ENCODE measurements at places on chromosomes 16 and 17. TPM values are rescaled to one million over a fixed set of nuclear protein-coding genes. Genes with fewer than 3 reads are reported as not detected.

OMG gene
- not detected for total RNA-seq

SLC5A10 gene
- not detected for total RNA-seq

TPSG1 gene
- 22.6 TPM for total RNA-seq

CANT1 gene
- 82.6 TPM for total RNA-seq

GRCh38 chr17:80937462-80938381, 53.9 kb upstream of the CHMP6 start:
- DNase-seq: no peak

DNA sequence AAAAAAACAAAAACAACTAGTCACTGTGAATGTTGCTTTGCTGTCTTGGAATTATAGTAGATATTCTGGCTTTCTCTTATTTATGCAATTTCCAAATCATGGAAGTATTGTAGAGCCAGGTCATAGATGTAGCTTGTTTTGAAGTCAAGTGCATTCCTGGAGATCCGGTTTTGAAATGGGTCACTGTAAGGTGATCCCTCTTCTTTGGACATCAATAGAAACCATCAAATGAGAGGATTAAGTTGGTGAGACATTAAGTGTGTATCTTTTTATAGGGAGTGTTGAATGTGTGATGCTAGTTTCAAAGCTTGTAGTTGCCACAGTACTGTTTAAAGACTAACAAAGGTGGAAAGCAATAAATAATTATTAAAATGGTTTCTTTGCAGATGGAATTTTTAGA, 4.5 kb downstream of the PRKAR1A start:
- DNase-seq: no peak

DNA sequence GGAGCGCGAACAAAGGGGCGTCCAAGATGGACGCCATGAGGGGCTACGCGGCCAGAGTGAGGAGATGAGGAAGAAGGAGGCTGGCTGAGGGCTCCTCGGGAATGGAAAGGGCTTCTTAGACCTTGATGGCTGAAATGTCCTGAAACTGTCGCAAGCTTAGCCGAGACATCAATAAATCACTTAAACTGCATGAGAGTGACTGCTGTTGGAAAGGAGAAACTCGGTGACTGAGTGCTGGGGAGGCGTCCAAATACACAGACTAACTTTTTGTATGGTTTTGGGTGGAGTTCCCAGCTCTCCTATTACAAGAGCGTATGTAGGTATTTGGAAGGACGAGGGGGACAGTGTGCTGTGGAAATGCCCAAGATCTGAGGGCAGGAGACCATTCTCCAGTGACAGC, 1.4 kb upstream of the GEMIN4 start:
- no peak for DNase-seq

GRCh38 chr16:80350061-80350460, 190.7 kb upstream of the DYNLRB2 start:
- no peak for DNase-seq

DNA sequence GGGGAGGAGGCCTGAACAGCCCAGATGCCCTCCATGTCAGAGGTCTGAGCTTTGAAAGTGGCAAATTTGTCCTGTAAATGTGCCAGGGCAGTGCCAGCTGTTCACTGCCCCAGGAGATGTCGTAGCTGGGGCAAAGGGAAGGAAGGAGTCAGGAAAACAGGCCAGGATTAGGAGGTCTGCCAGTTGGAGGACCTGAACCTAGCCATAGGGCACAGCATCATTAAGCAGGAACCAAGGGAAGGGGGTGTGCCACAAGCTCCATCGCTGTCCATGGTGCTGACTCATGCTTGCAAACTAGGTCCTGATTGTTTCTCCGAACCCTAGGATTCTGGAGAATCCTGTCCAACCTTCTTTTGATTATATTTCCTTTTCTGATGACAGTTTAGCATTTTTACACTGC, 124.2 kb downstream of the TMEM132E start:
- no peak for DNase-seq

DNA sequence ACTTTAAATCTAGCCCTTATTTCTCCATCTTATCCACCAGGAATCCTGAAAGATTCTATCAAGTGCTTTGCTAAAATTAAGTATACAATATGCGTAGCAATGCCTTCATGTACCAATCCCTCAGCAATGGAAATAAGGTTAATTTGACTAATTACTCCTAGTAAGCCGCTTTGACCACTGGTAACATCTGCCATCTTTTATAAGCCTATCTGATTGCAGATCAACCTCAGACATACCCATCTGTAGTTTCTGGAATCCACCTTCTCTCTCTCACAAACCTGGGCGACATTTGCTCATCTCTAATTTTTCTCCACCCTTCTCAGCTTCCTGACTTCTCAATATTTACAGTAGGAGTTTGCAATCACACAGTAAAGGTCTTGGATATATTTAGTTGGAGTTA, 138.8 kb upstream of the CRHR1 start:
- no peak for DNase-seq

DNA sequence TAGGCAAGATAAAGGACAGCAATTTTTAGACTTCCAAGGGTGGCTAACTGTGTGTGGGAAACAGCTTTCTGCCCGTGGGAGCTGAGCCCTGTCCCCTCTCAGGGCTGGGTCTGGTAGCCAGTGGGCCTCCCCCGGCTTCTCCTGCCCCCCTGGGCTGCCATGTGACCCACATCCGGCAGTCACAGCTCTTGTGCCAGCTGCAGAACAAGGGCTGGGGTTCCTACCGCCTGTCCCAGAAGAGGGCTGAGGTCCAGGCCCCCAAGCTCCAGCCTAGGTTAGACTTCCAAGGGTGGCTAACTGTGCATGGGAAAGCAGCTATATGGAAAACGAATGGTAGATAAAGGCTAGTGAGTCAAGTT, 6.1 kb downstream of the GAST start:
- DNase-seq: no peak

- no peak for DNase-seq
Measured at GRCh38 chr17:74526681-74527080, 4.6 kb downstream of the CD300LB start.

DNA sequence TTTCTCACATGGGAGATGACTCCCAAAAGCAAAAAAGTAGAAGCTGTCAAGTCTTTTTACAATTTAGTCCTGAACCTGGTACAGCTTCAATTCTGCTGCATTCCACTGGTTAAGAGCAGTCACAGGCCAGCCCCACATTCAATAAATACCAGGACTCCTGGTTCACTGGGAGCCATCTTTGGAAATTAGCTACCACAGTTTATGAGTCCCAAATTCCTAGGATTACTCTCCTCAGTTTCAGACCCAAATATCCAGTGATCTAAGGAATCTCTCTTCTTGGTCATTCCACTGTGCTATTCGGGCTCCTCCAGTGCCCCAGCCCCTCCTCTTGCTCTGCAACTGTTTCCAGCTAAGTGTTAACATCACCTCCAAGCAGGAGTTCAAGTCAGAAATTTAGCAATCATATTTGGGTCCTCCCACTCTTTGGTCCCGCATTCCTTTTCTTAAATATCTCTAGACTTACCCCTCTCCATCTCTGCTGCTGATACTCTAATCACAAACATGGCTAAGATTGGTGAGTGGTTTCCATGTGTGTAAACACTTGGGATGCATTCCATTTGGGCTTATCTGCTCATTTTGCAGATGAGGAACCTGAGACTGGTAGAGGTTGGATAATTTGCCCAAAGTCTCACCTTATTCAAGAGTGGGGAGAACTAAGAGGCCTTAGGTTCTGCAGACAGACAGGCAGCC, 9.6 kb upstream of the WIPF2 start:
- DNase-seq: no peak

DNA sequence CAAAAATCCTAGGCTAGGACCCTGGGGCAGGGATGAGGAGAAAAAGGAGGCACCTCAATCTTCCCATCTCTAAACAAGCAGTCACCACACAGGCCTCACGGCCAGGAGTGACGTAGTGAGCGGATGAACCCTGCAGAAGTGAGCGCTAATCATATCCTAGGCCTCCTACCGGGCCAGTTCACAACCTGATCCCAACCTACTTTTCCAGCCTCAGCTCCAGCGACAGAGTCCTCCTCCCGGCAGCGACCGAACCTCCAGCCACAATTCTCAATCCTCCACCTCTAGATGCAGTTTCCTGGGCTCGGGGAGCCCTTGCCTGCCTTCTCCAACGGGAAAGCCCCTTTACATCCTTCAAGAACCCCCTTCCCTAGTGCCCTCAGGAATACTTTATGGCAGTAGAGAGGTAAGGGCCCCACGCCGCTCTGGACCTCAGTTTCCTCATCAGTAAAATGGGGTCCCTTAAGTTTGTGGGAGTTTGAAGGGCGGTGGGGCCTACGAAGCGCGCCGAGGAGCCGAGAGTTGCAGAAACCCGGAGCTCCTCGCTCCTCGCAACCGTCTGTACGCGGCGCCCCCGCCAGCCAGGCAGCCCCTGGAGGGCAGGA, 1.4 kb downstream of the ZNF668 start:
- peak; percentile 67 for DNase-seq

GRCh38 chr16:71880176-71880575, 3.8 kb downstream of the ZNF821 start:
- no peak for DNase-seq

GRCh38 chr17:82920150-82920549, 80.3 kb upstream of the ZNF750 start:
- DNase-seq: no peak

DNA sequence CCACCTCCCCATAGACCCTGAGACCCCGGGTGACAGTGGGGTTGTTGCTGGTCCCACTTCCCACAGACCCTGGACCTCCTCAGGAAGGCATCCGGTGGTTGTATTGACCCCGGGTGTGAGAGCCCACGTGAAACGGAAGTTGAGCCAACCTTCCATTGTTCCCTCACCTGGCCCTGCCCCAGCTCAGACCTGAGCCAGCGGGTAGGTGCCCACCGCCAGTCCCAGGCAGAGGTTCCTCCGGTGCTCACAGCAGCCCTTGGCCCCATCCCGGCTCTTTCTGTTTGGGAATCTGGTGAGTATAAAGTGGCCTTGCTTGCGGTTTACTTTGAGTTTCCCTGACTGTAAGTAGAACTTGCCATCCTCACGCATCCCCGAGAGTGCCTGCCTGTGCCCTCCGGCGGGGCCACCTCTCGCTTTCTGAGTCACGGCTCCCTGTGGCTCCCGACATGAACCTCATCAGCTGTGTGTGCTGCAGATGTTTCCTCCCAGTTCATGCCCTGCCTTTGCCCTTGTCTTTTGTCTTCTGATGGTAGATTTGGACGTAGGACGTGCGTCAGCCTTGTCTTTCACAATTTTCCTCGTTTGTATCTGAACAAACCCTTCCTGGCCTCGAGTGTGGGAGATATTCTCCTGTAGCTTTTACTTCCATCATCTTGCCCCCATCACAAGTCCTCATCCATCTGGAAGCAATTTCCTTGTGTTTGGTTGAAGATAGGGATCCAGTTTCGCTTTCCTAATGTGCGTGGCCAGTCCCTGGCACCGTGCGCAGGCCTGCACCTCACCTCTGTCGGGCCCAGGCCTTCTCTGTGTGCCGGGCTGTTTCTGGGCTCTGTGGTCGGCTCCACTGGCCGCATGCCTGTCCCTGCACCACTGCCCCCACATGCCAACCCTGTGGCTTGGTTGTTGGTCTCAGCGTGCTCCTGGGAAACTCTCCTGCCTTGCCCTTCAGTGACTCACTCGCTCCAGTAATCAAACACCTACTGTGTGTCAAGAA, 76.0 kb downstream of the METRNL start:
- no peak for DNase-seq

- no peak for DNase-seq
Measured at GRCh38 chr17:2391597-2392251, 9.1 kb downstream of the MNT start.

DNA sequence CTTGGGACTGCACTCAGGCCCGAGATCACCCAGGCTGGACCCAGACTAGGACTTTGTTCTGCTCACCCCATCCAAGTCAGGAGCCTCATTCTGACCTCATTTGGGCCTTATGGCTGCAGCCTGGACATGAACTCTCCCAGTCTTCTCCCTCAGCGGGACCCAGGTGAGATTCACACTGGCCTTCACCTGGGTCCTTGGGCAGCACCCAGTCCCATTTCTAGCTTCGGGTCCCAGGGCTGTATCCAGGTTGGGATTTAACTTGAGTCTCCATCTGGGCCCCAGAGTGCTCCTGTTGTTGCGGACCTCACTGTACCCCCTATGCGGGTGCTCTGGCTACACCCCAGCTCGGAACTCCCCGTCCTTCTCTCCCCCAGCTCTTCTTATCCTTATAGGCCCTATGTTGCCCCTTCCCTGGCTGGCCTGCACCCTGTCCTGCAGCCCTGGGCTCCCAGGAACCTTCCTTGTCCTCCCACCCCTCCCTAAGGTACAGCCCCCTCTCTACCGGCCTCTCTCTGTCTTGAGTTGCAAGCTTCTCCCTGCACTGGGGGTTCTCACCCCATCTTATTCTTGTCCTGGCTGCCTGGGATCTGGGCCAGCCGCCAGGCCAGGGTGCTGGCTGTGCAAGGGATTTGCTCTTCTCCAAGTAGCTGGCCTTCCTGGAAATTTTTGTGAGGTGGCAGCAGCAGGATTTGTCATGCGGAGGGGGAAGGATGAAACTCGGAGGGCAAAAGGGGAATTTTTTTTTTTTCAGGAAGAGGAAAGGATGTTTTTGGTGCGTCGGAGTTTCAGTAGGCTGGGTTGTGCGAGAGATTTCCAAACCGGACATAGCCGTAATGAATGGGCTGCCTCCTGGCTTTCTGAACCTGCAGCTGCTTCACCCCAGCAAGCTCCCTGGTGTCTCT, 904 bp downstream of the MAP2K3 start:
- peak; percentile 65 for DNase-seq

GRCh38 chr16:1763521-1764511, 7.5 kb downstream of the NME3 start:
- no peak for DNase-seq

GRCh38 chr17:28471531-28472342, 1.7 kb upstream of the SLC13A2 start:
- no peak for DNase-seq

DNA sequence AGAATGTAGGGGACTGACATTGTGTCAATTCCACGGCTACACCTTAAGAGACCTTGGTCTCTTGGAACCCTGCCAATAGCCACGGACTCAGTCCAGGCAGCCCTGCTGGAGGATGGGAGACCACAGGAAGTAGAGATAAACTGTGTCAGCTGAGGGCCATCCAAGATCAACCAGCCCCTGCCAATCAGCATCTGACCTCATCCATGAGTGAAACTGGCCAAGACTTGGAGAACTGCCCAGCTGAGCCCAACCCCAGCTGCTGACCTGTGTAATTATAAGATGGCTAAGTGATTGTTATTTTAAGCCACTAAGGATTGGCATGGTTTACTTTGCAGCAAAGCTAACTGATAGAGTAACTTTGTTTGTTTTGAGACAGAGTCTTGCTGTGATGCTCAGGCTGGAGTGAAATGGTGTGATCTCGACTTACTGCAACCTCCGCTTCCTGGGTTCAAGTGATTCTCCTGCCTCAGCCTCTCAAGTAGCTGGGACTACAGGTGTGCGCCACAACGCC, 13.3 kb upstream of the YWHAE start:
- peak; percentile 81 for DNase-seq

GRCh38 chr17:59846394-59847165, 46.2 kb downstream of the TUBD1 start:
- DNase-seq: no peak

DNA sequence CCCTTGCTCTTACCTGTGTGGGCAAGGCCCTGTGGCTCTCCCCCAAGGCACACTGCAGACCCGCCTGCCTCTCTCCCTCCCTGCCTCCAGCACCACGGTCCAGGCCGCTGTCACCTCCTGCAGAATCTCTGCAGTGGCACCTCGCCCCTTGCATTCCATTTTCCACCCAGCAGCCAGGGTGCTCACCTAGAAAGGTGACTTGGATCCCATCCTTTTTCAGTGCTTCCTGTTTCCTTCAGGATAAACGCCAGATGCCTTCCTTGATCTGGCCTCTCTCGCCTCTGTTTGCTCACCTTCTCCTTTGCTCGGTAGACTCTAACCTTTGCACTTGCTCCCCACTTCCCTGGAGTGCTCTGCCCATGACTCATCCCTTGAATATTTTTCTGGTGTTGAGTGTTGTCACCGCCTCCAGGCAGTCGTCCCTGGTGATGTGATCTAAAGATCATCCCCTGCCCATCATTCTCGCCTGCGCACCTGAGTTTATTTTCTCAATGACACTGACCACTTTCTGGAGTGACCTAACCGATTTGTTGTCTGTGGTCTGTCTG, 79.2 kb upstream of the LGALS9 start:
- peak; percentile 81 for DNase-seq

Measured in Peyer's patch (tissue), 4 donors.